ENCODE measurements at places on chromosomes 7 and 10. TPM values are rescaled to one million over a fixed set of nuclear protein-coding genes. Genes with fewer than 3 reads are reported as not detected.

DNA sequence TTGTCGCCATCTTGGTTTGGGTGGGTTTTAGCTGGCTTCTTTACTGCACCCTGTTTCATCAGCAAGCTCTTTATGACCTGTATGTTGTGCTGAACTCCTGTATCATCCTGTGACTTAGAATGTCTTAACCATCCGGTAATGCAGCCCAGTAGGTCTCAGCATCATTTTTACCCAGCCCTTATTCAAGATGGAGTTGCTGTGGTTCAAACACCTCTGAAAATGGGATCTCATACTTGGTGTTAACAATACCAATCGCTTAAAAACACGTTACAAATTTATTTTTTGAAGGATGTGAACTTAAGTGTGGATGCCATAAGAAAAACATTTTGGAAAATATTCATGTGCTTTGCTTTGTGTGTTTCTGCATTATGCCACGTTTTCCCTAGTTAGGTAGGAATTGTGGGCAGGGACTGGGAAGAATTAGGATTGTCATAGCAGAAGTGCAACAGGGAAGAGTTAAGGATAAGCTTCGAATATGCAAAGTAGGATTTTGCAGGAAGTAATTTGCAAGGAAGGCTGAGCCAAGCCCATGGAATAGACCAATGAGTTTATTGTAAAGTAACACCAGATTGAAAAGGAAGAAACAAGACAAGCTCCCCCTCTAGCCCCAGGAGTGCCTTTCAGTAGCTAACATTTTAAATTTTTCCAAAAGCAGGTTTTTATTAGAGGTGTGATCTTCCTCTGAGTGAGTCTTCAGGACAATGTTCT, 56.4 kb downstream of the PRR15 start:
- no peak for DNase-seq

DNA sequence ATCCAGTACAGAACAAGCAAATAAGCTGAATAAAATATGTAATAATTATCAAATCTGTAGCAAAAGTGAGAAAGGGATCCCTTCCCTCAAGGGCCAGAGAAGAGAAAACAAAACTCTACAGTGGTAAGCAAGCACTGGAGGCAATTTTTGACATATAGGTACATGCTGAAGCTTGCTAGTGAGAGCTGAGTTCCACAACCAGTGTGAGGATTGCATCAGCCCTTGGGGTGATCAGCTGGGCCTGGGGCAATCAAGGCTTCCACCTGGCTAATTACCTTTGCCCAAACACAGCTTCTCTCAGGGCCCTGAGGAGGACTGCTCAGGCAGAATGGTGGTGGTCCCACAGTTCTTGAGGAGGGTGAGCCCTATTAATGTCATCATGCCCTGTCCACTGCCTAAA, 134.4 kb upstream of the DLX6 start:
- no peak for DNase-seq

GRCh38 chr10:46223064-46223480, 63.7 kb upstream of the ANTXRL start:
- peak; percentile 14 for DNase-seq

DNA sequence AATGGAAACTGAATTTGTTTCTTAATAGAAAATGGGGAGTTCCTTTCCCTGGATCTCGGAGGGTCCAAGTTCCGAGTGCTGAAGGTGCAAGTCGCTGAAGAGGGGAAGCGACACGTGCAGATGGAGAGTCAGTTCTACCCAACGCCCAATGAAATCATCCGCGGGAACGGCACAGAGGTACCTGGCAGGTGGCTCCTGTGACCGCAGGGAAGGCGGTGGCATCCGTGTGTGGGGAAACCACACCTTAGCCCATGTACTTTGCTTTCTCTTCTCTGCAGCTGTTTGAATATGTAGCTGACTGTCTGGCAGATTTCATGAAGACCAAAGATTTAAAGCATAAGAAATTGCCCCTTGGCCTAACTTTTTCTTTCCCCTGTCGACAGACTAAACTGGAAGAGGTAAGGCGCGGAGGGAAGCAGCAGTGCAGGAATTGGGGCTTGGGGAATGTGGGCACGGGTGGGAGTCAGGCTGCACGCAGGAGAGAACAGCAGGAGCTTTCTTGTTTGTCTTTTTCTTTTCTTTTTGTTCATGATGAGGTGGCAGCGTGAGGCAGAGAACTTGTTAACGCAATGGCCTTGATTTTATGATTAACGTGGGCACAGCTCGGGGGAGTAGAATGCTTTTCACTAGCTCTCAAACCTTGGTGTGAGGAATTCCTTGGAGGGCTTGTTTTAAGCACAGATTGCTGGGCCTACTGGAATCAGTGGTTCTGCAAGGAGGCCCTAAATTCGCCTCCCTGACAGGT, 12.8 kb downstream of the HKDC1 start:
- DNase-seq, result no peak

DNA sequence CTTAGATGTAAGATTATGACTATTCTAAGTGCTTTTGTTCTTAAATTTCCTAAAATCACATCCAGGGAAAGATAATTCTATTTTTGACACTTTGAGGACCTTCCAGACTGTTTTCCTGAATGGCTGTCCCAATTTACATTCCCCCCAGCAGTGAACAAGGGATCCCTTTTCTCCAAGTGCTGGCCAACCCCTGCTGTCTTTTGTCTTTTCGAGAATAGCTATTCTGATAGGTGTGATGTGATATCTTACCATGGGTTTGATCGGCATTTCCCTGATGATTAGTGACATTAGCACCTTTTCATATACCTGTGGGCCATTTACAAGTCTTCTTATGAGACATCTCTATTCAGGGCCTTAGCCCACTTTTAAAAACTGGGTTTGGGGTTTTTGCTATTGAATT, 526.7 kb upstream of the FZD8 start:
- DNase-seq, result no peak

DNA sequence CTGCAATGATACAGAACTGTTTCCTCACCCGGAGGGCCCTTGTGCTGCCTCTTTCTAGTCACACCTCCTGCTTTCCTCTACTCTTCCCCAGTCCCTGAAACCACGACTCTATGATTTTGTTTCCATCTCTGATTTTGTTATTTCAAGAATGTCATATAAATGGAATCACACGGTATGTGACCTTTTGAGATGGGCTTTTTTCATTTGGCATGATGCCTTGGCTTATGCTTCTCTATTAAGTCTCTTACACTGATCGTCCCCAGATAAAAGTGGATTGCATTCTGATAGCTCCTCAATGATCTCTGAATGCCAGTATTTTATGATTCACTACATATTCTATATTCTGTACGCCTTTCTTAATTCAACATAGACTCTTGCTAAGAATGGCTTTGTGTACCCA, 78.2 kb downstream of the GALNT11 start:
- no peak for DNase-seq

DNA sequence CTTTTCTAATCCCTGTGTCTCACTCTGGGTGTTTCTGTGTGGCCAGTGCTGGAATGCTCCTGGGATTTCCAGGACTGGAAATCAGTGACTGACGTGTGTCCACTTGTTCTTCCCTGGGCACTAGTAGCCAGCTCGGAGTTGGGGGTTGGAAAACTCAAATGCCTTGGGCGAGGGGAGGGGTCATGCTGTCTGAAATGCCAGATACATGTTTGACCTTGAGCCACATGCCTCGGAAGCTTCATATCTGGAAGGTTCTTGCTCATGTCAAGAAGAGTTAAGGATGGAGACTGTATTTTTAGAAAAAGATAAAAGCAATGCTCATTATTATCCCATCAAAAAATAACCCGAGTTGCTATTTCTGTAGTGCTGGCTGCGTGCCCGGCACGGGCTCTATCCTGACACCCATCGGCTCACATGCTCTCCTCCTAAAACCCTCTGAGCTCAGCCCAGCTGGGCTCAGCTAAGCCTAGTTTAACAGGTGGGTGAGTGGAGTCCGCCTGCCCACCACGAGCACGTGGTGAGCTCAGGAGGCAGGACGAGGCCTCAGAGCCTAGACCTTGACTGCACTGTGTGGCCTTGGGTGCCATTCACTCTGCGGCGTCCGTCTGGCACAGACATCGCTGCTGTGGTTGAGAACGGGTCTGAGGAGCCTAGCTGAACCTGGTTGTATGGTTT, 6.4 kb downstream of the DPYSL4 start:
- DNase-seq, result no peak

GRCh38 chr10:113094114-113094486, 144.1 kb downstream of the TCF7L2 start:
- peak; percentile 78 for DNase-seq

DNA sequence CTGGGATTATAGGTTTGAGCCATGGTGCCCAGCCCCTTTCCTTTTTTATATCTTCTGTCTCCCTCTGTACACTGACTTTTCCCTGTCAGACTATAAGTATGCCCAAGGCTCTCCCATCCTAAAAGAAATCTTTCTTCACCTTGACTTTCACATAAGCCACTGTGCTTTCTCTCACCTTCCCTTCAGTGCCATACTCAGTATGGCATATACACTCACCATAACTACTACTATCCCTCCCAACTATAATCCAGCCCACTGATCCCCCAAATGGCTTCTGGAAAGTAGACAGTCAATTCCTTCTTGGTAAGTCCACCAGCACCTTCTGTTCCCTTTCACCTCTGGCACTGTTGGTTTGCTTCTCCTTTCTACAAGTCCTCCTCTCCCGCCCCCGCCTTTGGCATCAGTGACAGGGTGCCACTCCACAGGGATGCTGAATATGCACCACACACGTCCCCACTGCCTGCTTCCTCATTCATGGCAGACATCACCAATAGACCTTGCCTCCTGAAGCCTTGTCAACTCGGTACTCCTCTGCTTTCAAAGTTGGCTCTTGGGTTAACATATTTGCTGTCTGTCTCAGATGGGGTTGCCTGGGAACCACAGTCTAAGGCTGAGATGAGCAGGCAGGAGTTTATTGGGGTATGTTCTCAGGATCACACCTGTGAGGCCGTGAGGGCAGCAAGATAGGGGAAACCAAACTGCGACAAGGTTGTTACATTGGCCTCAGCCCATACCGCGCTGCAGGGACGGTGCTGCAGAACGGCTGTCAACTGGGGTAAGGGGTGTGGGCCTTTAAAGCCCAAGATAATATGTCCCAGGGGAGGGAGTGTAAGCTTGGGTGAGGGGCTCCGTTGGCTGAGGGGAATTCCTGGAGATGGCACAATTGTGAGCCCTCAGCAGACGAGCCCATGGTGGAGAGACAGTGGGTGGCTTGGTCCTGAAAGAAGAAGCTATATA, 7.2 kb upstream of the PSAP start:
- no peak for DNase-seq

DNA sequence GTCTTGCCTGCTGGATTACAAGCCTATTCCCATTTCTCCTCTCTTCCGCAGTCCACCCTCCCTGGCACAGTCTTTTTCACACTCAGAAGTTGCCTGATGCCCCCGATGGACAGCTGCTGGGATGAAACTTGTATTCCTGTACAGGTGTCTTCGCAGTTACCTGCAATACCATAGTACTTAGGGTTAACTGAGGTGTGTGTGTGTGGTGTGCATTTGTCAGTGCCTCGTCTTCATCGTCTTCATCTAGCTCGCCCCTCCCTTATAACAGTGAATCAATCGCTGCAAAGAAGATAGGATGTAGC, 11.0 kb downstream of the NXPH1 start:
- no peak for DNase-seq

- no peak for DNase-seq
Measured at GRCh38 chr7:130485734-130486113, 6.2 kb upstream of the MEST start.

- no peak for DNase-seq
Measured at GRCh38 chr10:72712136-72712535, 20.2 kb downstream of the MCU start.

DNA sequence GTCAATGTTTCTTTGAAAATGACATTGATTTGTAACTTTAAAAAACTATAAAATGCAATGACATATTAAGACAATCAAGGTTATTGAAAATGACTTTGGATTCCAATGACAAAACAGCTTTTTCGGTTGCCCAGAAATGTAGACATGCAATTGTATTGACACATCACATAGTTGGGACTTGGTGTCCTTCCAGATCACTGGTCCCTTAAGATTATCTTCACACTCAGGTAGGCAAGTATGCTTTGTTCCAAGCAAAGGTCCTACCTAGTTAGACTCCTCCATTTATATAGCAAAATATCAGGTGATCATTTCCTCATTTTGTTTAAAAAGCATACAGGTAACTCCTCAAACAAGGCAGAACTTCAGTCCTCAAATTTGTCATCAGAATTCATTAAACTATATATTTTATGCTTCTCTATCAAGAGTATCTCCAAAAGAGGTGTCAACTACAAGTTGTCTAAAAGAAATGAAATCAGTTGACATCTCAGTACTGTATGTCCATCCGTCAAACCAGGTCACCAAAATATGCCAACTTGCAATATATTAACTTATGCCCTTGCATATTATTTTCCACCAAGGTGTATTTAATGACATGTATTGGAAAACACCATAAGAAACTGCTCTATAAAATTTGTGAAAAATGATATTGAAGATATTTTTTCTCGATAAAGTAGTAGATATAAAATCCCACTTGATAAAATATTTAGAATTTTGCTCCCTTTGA, 64.6 kb downstream of the TSPAN12 start:
- DNase-seq, result no peak

DNA sequence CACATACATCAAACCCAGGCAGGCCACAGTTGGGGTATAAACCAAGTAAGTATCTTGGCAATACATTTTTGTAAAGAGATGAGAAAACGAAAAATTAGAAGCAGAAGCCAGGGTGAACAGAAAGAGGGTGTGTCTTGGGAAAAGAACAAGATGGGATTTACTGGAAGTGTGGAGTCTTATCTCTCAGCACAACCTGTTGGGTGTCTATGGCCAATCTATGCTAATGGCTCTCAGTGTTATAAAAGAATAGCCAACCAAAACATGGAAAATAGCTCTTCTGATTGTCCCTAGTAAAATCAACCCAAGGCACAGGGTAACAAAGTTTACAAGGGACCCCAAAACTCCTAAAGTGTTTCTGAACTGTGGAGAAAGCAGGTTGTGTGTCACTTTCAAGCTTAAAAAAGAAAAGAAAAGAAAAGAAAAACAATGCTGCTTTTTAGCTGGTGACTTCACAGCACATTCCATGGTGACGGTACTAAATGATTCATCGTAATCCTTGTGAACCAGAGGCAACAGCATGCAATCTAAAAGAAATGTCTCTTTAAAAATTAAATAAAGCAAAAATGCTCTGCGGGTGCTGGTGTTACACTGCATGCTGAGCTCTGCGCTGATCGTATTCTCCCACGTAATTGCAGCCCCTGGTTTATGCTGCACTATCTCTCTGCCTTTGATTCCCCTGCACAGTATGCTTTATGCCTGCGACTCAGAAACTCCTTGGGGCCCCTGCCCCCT, 100.8 kb downstream of the C10orf90 start:
- peak; percentile 74 for DNase-seq

The DKK1 gene
- total RNA-seq, result not detected

The CYP3A4 gene
- total RNA-seq, result not detected

The MASTL gene
- 24.2 TPM for total RNA-seq

The TMEM184A gene
- 1.5 TPM for total RNA-seq

The CHAT gene
- not detected for total RNA-seq

The BTBD16 gene
- total RNA-seq, result not detected

The PUS7 gene
- total RNA-seq, result 25.8 TPM

The PIK3CG gene
- total RNA-seq, result 2.1 TPM

The OPN4 gene
- total RNA-seq, result not detected
